ENCODE measurements at places on chromosomes 4 and X. TPM values are rescaled to one million over a fixed set of nuclear protein-coding genes. Genes with fewer than 3 reads are reported as not detected.

MAGEC2 gene
- total RNA-seq: not detected

BEND2 gene
- not detected for total RNA-seq

XK gene
- 0.33 TPM for total RNA-seq

CPEB2 gene
- 5.4 TPM for total RNA-seq

RS1 gene
- total RNA-seq: not detected

TRIM60 gene
- total RNA-seq: not detected

GRCh38 chr4:189237340-189237739 lies 703.3 kb upstream of the FRG1 start:
- DNase-seq: no peak

GRCh38 chr4:64156253-64156652 lies 253.0 kb downstream of the TECRL start:
- DNase-seq: no peak

GRCh38 chr4:34035225-34035624 lies 2209.1 kb downstream of the ARAP2 start:
- DNase-seq: no peak

- no peak for DNase-seq
These were observed 129.1 kb downstream of the TRIML1 start for GRCh38 chr4:188268131-188268908.

DNA sequence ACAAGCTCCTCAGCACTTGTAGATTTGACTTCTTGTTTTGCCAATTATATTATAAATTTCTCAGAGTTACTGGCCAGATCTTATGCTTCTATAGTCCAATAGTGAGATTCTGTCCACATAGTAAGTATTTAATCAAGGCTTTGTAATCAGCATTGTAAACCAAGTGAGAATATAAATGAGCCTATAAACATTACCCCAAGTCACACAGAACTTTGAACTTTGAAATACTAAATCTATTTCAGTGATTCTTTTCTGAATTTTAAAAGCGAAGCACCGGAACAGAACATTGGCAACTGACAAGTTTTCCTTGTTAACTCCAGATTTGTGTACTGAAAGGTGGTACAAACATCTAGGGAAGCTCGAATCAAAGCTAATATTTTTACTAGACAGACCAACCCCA lies 37.2 kb downstream of the PPM1K start:
- no peak for DNase-seq

DNA sequence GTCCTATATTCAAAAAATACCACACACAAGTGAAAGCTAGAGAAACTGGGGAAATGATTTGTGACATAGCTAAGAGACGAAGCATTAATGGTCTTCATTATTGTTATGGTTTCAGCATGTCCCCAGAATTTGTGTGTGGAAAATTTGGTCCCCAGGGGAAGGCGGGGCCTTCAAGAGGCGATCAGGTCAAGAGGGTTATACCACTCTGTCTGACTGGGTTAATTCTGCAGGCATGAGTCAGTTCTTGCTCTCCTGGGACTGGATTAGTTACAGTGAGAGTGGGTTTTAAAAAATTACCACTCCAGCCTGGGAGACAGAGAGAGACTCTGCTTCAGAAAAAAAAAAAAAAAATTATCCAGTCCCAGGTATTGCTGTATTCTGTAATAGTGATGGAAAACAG lies 2.1 kb upstream of the MTNR1A start:
- no peak for DNase-seq

GRCh38 chr4:170386971-170387370 lies 297.2 kb upstream of the AADAT start:
- DNase-seq: no peak

- DNase-seq: no peak
These were observed 117.3 kb downstream of the WDFY3 start for GRCh38 chr4:84849051-84849640.

DNA sequence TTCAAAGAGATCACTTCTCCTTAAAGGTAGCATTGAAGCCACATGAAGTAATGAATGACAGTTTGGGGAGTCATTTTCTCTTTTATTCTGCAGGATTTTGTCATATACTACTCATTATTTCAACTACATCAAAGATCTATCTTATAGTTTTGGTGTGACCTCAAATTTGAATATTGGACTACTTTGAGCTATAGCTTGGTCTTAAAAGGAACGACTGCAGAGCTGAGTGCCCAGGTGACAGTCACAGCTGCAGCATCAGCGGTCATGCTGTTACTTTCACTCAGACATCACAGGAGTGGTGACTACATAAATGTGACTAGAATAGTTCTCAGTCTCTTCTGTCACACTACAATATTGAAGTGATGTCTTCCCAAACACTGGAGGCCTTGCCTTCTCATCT lies 10.7 kb upstream of the SPCS3 start:
- DNase-seq: no peak

DNA sequence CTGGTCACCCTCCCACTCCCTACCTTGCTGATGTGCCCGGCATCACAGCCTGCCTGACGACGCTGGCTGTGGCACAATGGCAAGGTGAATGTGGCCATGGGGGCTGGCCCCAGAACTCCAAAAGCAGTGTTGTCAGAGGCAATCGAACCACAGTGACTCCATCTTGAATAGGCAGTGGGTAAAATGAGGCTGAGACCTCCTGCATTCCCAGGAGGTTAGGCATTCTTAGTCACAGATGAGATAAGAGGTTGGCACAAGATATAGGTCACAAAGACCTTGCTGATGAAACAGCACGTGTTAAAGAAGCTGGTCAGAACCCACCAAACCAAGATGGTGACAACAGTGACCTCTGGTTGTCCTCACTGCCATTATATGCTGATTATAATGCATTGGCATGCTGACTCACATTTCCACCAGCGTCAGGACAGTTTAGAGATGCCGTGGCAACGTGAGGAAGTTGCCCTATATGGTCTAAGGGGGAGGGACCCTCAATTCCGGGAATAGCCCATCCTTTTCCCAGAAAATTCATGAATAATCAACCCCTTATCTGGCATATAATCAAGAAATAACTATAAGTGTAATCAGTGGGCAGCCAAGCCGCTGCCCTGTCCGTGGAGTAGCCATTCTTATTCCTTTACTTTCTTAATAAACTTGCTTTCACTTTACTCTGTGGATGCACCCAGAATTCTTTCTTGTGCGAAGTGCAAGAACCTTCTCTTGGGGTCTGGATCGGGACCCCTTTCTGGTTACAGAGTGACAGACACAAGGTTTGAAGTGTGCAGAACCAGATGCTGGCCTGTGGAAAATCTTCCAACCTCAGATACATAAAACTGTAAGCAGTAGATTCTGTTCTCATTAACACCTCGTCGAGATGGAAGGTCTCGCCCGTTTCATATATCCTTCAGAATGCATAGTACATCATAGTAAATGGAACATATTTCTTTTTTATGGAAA lies 26.8 kb upstream of the CLDN24 start:
- DNase-seq: peak; percentile 75

GRCh38 chr4:26687728-26688127 lies 103.8 kb downstream of the TBC1D19 start:
- no peak for DNase-seq

DNA sequence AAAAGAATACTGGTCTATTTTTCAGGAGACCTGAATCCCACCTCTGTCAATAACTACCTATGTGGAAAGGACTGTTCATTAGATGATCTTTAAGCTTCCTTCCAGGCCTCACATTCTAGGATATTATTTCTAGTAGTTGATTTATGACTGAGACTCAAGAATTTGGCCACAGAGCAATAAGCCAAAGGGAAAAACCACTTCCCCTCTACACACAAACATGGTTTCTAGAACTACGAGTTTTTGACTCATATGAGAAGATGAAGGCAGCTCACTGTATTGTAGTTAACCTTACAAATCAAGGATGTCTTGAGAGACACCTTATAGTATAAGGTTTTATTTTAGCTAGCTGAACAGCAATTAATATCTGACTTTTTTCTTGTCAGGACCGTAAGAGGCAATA lies 36.9 kb upstream of the GDPD2 start:
- DNase-seq: no peak
